ENCODE measurements at places on chromosomes 12 and 14.

GRCh38 chr12:58167622-58168021 is 226.3 kb downstream of the ATP23 start:
- DNase-seq: no peak

DNA sequence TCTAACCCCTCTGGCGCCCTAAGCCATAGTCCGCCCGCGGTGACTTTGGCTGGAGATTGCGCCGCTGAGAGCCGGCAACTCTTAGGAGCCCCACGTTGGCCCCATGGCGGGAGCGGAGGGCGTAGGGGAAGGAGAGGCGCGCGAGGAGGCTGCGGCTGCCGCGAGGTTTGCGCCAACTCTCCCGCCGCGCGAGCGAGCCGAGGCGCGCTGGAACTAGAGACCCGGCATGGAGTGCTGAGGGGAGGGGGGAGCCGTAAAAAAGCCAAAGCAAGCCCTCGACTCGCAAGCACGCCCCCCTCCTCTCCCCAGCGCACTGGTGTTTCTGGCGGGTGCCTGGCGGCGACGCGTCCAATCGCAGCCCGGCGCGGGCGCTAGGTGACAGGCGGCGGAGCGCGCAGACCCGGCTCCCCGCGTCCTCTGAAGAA is at the start of gene SYT10:
Gene SYT10, minus strand, starts transcription at position 233 of the 425 bp plus-strand sequence. CDS start 297 bp downstream, outside the sequence.
- no peak for DNase-seq

DNA sequence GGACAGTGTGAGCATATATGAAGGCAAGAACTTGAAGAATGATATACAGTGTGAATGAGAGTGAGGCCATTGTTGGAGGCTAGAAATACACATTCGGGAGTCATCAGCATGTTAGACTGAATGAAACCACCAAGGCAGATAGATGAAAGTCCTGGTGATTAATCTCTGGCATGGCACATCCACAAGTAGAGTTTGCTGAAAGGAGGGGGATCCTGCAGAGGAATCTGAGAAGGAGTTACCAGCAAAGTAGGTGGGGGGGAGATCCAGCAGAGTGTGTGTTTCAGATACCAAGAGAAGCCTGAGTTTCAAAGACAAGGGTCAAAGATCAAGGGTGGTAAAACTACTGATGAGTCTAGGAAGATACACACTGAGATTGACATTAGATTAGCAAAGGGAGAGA is 426.7 kb upstream of the DCN start:
- DNase-seq: no peak

- DNase-seq: no peak
Measured at GRCh38 chr12:69464428-69464827, 5.8 kb upstream of the FRS2 start.

- DNase-seq: no peak
Measured at GRCh38 chr12:92546635-92547348, 156.0 kb upstream of the PLEKHG7 start.

DNA sequence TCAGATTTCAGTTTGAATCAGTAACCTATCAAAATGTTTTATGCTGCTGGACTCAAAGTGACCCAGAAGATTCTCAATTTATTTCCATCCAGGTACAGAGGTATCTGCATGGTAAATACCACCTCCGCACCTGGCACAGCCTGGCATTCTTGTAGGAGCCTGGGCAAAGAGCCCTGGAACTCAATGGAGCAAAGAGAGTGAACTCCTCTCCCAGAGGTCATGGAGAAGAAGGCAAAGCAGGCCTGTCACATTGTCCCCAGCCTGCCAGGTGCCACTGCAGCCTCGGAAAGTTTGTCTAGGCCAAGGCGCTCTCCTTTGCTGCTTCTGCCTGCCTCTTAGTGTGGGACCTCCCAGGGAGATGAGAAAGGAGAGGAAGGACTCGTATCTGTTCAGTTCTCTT is 319.8 kb downstream of the ZFP36L1 start:
- DNase-seq: no peak

DNA sequence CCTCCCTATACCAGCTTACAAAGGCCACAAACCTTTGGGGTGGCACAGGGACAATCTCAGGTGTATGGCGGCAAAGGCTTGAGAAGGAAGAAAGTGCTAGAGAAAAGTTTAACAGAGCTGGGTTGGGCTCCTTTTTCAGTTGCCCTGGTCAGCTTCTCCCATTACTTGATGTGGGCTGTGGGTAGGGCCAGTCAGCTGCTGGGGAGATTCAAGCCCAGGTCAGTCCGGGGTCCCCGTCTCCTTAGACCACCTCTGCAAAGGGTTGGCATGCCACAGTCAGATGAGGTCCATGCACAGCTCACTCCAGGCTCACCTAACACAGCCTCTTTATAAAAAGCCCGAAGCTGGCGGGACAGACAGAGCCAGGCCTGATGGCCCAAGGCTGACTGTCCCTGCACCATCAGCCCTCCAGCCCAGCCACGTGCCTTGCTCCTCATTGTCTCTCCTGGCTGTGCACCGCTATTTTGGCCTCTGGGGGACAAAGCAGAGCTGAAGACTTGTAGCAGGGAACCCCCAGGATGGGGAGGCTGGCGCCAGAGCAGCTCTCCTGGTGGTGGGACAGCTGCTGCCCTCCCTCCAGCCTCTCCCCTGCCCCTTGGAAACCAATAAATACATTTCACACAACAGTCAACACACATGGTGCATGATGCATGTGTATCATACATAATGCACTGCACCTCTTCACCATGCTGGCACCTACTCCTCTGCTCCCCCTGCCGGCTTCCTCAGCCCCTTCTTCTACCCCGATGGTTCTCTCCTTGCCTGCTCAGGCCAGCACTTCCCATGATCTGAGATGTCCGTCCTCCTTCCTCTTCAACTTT is 61.7 kb upstream of the DDX11 start:
- DNase-seq: no peak

- DNase-seq: no peak
Measured at GRCh38 chr12:48194799-48195201, 8.3 kb downstream of the OR10AD1 start.

- no peak for DNase-seq
Measured at GRCh38 chr14:100045642-100046344, 19.4 kb upstream of the EVL start.

DNA sequence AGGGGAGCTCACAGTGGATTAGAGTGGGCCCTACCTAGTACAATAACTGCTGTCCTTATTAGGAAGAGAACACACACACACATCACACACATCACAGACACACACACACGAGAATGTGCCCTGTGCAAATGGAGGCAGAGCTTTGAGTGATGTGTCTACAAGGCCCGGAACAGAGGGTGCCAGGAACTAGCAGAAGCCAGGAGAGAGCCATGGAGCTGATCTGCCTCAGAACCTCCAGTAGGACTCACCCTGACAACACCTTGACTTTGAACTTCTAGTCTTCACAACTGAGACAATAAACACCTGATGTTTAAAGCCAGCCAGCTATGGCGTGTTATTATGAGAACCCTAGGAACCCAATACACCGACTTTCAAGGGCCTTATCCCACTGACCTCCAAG is 29.7 kb upstream of the FKBP4 start:
- no peak for DNase-seq

DNA sequence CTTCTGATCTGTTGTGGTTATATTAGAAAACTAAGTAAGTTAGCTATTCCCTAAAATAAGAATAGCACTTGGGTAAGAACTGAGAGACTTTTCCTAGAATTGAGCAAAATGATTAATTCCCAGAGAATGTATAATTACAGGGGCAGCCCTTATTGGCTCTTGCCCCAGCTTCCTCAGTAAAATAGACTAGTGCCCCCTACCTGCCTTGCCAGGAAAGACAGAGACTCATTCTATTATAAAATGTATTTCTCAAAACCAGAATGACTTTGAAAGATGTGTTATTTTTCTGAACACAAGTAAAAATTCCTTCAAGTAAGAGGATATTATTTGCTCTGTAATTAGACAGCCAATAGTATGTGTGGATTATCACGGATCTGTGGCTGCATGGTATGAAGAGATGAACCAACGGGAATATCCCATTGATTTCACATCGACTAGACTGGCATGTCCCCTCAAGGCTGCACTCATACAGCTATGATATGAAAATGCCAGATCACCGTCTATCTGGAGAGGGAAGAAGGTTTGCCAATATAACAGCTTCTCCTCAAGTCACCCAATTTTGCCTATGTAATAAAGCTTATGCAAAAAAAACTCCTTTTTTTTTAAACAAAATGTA is 7.4 kb upstream of the GLRX5 start:
- DNase-seq: no peak

DNA sequence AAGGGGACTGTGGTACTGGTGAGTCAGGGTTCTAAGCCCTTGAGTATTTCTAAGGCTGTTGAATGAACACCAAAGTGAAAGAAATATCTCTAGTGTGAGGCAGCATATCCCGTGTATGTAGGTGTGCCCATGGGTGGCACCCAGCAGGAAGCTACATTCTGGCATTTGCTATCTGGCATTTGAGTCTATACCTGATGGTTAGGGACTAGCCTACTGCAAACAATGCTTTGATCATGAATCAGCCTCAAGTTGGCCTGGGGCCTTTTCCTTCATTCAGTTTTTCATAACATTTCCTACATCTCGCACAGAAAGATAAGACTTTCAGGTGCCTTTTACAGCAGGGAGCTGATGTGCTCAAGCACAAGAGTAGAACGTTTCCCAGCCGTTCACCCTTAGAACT is 85.7 kb upstream of the E2F7 start:
- no peak for DNase-seq

DNA sequence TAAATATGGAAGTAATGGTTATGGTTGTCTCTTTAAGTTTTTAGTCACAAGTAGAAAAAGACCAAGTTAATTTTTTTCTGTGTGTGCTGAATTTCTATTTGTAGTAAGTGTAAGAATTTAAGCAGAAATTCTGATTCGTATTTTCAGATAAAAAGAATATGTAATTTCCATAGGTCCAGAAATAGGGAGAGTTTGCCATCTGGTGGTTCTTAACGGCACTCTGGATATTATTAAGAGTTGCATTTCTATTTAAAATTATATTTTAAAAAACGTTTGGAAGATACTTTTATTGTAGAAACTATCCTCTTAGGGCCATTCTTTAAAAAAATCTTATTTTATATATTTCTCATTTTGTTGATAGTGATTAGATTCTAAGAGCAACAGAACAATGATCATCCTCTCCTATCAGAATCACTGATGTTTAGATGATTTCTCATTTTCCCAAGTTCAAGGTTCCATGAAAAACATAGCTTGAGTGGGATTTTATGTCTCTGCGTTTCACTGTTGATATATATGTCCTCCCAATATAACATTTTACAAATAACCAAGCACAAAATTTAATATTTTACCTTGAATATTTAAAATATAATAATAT is 88.3 kb downstream of the LRRK2 start:
- DNase-seq: no peak

GRCh38 chr12:56256326-56256960 is 1.7 kb downstream of the ANKRD52 start:
- no peak for DNase-seq

GRCh38 chr14:67260965-67261364 is 19.7 kb downstream of the PALS1 start:
- DNase-seq: no peak

- no peak for DNase-seq
Measured at GRCh38 chr12:120719496-120720233, 6.0 kb upstream of the ACADS start.

- no peak for DNase-seq
Measured at GRCh38 chr12:57694459-57695019, 607 bp downstream of the OS9 start.

DNA sequence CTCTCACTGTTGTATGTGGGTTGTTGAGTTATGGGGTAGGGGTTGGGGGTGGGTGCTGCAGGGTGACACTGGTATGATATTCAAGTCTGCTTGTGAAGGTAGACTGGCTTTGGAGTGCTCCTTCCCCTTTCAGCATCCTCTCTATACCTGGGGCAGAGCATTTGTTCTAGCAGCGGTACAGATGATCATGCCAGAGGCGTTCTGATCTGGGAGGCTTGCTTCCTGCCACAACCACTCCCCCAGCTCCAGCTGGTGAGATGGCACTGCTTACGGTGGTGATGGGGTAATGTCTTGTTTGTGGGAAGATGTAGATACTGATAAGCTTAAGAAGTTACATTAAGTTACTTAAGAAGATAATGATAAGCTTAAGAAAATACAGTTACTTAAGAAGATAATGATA is 131.8 kb downstream of the ERC1 start:
- DNase-seq: no peak

GRCh38 chr12:96091833-96092232 is 56.4 kb upstream of the LTA4H start:
- no peak for DNase-seq

DNA sequence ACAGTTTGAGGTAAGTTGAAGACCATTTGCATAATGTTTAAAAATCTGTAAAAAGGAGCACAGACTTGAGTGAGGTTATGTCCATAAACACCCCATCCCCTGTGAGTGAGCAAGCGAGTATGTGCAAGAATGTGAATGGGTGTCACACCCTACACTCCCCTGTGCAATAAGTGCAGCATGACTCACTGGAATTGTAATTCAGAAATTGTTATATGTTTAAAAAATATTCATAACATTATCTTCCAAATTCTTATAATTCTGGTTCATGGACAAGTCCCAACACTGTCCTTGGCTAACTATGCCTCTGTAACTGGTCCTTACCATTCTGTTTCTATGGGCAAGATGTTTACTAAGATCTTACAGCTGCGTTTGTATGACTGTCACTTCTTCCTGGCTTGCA is 207.8 kb upstream of the FAR2 start:
- no peak for DNase-seq

DNA sequence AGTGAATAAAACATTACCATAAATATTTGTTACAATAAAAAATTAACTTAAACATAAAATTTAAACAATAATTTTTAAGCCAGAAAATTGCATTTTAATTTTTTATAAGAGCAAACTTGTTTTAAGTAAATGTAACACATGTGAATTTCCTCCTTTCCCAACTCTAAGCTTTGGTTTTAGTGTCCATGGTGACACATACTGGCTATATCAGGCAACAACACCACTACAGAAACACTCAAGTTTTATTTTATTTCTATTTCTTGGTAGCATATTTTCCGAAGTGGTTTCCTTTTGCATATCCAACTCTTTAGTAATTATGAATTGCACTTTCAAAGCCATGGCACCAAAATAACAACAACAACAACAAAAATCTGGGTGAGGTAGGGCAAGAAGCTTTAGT is 2.2 kb downstream of the NELL2 start:
- no peak for DNase-seq

- no peak for DNase-seq
Measured at GRCh38 chr14:21300892-21301291, 21.0 kb downstream of the RPGRIP1 start.

Data from HFF-Myc (cell line).